ENCODE measurements at places on chromosomes 4 and X. TPM values are rescaled to one million over a fixed set of nuclear protein-coding genes. Genes with fewer than 3 reads are reported as not detected.

Gene MAGEA6
- not detected for total RNA-seq

Gene CD99
- 329 TPM for total RNA-seq

Gene NIPAL1
- total RNA-seq: 14.5 TPM

Gene FRMD7
- total RNA-seq: not detected

Gene SYNPO2
- total RNA-seq: 10.3 TPM

Gene UGT2B17
- total RNA-seq: 23.6 TPM

Gene S100G
- total RNA-seq: 51.1 TPM

Gene NKX3-2
- 0.32 TPM for total RNA-seq

Gene WDR1
- total RNA-seq: 169 TPM

Gene NLRP2B
- total RNA-seq: not detected

Gene PLAC1
- 0.24 TPM for total RNA-seq

Gene GPC4
- 9.2 TPM for total RNA-seq

Gene RTL3
- total RNA-seq: not detected

Gene SPANXN3
- total RNA-seq: 0.52 TPM

Gene RENBP
- total RNA-seq: 22.8 TPM

Gene CACNA1F
- 1.6 TPM for total RNA-seq

Gene DDIT4L
- total RNA-seq: 4.4 TPM

Gene NXF2
- not detected for total RNA-seq

Gene TRPC5OS
- total RNA-seq: 0.67 TPM

Gene PPM1K
- total RNA-seq: 20.0 TPM

Gene HTRA3
- 17.7 TPM for total RNA-seq

Gene HPGD
- total RNA-seq: 129 TPM

Gene PORCN
- 12.8 TPM for total RNA-seq

Gene TLL1
- 1.4 TPM for total RNA-seq

Gene FAM200B
- total RNA-seq: 54.0 TPM

Gene INPP4B
- total RNA-seq: 8.6 TPM

Gene NKAP
- 7.1 TPM for total RNA-seq

Gene AFF2
- 6.5 TPM for total RNA-seq

Gene PACRGL
- total RNA-seq: 18.3 TPM

Gene FAM184B
- not detected for total RNA-seq

Gene COX7B2
- total RNA-seq: not detected

Gene ODAPH
- 0.48 TPM for total RNA-seq

Gene TRIML2
- 0.23 TPM for total RNA-seq

Gene PRRG1
- 27.5 TPM for total RNA-seq

Gene PIN4
- 11.1 TPM for total RNA-seq

Gene RAB9B
- 3.6 TPM for total RNA-seq

Gene RBM3
- 98.6 TPM for total RNA-seq

Gene LIMCH1
- 13.3 TPM for total RNA-seq

Gene RNF150
- 9.2 TPM for total RNA-seq

Gene PALLD
- total RNA-seq: 68.9 TPM

Gene NHSL2
- 1.3 TPM for total RNA-seq

Gene PDCL2
- not detected for total RNA-seq

Gene TEX13D
- total RNA-seq: not detected

Gene PABPC1L2A
- not detected for total RNA-seq

Gene SCRG1
- 3.5 TPM for total RNA-seq

Gene SPANXC
- total RNA-seq: not detected

Gene VSIG4
- total RNA-seq: 5.3 TPM

Gene PNMA5
- total RNA-seq: 0.07 TPM

Gene MID1
- 23.0 TPM for total RNA-seq

Gene RBM46
- total RNA-seq: not detected

Gene DDX53
- not detected for total RNA-seq

Gene PTTG2
- not detected for total RNA-seq

Gene P2RY10
- not detected for total RNA-seq

Gene GK2
- total RNA-seq: not detected

Gene ZAR1
- total RNA-seq: not detected

Gene NPNT
- 198 TPM for total RNA-seq

Gene AMTN
- not detected for total RNA-seq
